ENCODE measurements at places on chromosomes 12 and 14.

DNA sequence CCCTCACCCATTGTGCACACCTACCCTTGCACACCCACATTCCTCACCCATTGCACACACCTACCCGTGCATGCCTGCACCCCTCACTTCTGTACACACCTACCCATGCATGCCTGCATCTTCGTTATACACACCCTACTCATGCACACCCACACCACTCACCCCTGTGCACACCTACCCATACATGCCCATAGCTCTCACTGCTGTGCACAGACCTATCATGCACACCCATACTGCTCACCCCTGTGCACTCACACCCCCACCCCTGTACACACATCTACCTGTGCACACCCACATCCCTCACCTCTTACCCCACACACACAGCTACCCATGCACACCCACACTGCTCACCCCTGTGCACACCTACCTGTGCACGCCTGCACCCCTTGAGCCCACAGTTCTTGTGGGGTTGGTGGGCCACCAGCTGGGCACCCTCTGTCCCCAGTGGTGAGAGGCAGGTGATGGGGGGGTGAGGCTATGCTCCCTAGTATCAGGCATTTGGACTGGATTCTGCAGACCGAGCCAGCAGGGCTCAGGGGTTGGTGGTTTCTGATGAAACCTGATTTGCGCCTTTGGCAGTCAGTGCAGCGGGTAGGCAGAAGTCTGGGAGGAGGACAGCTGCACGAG, 15.6 kb downstream of the CEP170B start:
- DNase-seq, result no peak

DNA sequence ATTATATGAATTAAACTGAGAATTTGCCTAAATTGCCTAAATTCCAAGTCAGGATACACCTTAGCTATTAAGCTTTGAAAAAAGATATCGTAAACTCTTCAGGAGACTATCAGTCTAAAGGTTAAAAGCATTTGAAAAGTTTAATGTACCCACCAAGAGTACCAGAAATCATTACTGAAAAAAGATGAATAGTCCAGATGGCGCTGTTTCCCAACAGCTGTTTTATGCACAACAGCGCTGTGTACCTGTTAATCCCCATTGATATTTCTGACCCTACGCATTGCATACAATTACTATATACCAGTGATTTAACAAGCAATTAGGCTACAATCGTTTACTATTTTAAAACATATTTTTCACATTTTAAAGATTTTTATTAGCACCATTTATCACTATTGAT, 185.0 kb downstream of the PLCZ1 start:
- no peak for DNase-seq

GRCh38 chr14:64221391-64222003, 72.7 kb downstream of the ESR2 start:
- no peak for DNase-seq

- no peak for DNase-seq
Measured at GRCh38 chr12:46407361-46407760, 34.8 kb upstream of the SLC38A2 start.

DNA sequence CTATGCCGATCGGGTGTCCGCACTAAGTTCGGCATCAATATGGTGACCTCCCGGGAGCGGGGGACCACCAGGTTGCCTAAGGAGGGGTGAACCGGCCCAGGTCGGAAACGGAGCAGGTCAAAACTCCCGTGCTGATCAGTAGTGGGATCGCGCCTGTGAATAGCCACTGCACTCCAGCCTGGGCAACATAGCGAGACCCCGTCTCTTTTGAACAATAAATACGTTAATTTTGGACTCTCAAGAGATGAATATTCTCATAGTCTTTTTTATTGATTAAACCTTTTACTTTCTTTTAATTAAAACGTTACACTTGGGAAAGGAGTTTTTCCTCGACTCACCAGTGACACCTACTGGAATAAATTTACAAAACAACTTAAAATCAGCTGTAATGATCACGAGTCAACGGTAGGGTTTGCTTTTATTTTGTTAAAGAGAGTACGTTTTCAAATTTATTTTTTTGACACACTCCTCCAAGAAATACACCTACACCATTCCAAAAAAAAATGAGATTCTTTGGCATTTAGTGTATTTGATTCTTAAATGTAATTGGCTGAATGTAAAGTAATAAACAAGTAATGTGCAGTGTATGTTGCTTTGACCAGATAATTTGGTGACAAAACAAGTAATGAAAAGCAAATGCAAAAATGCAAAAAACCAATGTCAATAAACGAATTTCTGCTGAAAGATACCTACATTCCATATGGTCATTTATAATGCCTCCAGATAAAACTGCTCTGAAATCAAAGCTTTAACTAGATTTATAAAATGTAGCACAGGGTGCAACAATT, 687 bp upstream of the RPS29 start:
- peak; percentile 83 for DNase-seq

GRCh38 chr14:67240168-67240932, 885 bp upstream of the PALS1 start:
- DNase-seq, result peak; percentile 68

DNA sequence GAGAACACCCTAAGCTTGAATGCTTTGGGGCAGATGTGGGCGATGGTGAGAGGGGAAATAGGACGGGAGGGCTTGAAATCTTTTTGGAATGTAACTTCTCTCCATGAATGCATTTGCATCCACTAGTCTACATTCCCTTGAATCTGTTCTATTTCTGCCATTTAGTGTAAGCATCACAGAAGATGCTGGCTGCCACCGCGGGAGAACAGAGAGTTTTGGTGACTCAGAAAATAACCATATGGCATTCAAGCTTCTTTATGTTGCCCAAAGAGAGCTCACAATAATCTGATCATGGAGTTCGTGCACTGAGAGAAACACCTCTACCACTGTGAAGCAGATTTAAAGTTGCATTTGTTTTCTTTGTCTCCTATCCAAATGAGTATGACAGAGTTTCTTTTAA, 52.6 kb upstream of the OTX2 start:
- DNase-seq, result no peak

All from A549 (cell line).